ENCODE measurements at places on chromosomes 5 and 9.

- DNase-seq = peak; percentile 2
Measured at GRCh38 chr9:104027295-104027694, 66.8 kb upstream of the SMC2 start.

DNA sequence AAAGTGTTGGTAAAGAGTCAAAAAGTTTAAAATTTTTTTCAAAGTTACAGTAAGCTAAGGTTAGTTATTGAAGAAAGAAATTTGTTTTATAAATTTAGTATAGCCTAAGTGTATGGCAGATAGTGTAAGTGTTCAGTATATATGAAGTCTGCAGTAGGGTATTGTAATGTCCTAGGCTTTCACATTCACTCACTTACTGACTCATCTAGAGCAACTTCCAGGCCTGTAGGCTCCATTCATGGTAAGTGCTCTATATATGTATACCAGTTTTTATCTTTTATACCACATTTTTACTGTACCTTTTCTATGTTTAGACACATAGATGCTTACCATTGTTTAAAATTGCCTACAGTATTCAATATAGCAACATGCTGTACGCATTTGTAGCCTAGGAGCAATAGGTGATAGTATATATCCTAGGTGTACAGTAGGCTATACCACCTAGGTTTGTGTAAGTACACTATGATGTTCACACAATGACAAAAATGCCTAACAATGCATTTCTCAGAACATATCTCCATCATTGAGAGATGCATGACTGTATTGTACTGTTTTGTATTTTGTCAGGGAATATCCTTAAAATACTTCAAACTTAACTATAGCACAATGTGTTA is 38.5 kb downstream of the CYSTM1 start:
- DNase-seq = no peak

DNA sequence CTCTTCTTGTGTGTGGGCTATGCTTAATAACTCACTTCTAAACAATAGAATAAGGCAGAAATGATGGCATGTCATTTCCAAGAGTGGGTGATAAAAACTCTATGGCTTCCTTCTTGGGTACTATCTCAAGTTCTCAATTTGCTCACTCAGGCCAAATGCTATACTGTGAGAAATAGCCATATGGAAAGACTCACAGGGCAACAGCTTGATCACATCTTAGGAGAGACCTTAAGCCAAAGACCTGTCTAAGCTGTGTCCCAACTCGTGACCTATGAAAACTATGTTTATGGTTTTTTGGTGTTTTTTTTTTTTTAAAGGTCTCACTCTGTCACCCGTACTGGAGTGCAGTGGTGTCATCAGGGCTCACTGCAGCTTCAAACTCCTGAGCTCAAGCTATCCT is 2.1 kb upstream of the UIMC1 start:
- no peak for DNase-seq

DNA sequence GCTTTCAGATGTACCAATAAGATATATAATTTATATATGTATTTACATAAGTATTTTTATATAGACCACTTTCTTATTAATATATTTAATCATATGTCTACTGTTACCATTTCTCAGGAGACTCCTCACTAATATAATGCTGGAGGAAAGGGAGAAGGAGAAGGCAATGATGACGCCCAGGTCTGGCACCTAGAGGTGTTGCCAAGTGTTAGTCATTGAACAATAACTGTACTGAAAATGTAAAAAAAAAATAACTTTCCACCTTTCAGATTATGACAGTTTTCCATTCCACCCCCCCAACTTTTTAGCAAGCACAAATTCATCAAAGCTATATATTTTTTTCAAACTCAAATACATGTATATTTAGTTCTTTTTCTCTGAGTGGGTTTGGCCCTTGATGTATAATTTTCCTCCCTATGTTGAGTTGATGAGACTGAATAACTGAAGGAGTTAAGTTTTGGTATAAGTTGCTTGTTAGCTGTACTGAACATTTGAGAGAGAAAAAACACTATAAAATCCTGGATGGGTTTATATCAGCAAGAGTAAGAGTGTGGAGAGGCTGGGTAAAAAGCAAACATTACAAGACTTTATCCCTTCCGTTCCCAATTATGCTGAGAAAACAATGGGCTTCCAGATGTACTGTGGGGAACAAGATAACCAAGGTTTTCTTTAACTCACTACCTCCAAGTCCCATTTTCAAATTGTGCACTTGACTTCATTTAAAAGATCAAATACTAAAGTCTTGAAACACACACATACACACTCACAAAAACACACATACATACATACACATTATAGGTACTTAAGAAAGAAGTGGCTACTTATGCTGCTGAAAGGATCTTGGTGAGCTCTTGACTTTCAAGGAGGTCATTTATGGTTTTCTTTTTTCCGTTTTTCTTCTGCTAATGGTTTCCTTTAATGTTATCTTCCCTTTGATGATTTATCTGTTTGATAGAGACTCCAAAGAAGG is 142.8 kb upstream of the IFNE start:
- DNase-seq = no peak

GRCh38 chr9:101479338-101480030 is 43.9 kb upstream of the ALDOB start:
- peak; percentile 3 for DNase-seq

DNA sequence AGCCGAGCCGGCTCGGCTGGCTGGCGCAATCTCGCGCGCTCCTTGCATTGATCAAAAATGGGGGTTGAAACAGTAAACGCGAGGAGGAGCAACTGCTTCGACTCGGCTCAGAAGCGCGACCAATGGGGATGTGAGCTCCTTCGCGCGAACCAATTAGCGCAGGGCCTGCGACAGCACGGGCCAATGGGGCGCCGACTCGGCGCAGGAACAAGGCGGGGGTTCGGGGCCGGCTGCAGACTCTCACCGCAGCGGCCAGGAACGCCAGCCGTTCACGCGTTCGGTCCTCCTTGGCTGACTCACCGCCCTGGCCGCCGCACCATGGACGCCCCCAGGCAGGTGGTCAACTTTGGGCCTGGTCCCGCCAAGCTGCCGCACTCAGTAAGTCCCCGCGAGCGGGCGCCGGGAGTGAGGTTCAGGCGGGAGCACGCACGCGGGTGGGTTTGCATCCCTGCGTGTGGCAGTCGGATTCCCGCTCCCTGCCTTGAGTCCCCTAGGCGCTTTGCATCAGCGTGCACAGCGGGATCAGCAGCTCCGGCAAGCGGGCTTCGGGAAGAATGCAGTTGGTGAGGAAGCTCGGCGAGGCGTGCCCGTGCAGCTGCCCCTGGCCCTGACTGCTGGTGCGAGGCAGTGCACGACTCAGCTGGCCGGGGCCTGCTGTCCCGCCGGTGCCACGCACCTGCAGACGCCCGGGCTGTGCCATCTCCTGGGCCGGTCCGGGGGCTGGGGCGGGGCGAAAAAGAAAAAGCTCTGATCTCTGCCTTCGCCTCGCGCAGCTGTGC is at the start of gene PSAT1:
PSAT1 (plus strand) TSS at position 233 of the 779 bp plus-strand sequence; CDS start at position 319, 86 bp downstream.
- peak; percentile 97 for DNase-seq

GRCh38 chr5:141560151-141560550 is 58.6 kb downstream of the DIAPH1 start:
- peak; percentile 66 for DNase-seq

DNA sequence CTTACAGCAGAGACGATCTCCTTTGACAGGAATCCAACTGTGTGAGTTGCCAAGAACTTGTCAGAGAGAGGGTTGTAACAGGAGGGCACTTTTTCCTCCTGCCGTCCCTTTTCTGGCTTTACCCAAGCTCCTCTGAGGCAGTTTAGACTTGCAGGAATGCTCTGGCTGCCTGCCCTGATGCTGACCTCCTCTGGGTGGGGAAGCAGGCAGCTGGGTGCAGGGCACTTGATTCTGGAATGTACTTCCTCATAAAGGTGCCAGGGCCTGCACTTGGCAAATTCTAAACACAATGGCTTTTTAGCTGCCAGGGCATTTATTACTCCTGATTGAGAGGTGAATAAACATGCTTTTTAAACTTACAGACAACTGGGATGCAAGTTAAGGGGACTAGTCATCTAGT is 190.4 kb downstream of the EPB41L4A start:
- peak; percentile 72 for DNase-seq

DNA sequence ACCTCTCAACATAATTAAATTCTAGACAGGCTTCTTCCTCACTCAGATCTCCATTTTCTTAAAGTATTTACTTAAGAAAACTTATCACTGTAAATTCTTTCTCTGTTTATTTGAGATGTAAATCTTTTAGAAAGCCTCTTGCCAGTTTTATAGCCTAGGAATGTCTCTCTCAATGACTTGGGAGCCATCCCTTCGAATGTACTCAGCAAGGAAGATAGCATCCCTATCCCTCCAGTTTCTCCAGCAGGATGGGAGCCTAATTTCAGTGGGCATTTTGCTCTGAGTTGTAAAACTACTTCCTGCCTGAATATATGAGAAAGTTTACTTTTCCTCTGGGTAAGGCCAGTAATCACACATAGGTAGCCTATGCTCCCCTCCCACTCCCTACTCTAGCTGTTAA is 558.5 kb upstream of the ARRDC3 start:
- DNase-seq = no peak

- DNase-seq = peak; percentile 63
Measured at GRCh38 chr5:1073239-1074102, 38.4 kb downstream of the SLC12A7 start.

DNA sequence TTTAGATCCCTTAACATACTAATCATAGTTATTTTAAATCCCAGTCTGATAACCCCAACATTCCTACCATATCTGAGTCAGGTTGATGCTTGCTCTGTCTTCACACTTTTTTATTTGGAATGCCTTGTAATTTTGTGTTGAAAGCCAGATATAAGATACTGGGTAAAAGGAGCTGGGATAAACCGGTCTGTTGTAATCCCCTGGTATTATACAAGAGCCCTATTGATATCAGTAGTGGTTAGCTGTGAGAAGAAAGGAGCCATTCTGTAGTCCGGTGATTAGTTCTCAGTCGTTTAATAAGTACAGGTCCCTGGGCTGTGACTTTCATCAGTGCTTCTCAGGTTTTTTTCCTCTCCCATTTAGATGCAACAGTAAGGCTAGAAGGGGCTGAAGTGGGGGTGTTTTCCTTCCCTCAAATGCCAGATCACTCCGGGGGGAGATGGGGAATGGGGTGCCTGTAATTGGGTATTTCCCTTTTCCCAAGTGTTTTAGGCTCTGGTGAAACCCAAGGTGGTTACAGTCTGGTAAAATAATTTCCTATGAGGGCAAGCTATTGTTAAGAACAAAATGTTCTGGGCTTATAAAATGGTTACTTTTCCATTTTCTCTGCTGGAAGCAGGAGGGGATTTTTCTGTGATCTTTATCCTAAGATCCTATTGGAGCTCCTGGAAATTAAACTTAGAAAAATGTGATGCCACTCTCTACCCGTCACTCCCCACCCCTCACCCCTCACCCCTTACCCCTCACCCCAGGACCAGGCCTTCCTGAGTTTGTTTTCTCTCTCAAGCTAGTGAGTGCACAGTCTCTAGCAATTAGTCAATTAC is 72.7 kb downstream of the KCNN2 start:
- no peak for DNase-seq

DNA sequence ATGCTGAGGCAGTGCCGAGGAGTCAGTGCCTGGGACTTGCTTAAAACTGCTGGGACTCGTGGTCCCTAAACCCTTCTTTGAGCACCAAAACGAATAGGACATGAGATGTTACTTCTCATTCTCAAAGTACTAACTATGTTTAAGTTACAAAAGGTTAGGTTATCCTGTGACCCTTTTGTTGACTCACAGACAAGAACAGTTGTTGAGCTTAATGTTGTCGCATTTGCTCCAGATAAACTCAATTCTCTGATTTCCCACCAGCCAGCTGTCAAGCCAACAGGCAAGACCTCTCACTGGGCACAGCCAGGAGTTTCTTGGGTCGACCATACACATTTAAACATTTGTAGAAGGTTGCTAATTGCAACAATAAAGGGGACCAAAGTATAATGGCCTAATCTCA is 249.4 kb downstream of the ADAMTSL1 start:
- DNase-seq = no peak

GRCh38 chr9:123406016-123406415 is 50.0 kb downstream of the CRB2 start:
- DNase-seq = no peak

DNA sequence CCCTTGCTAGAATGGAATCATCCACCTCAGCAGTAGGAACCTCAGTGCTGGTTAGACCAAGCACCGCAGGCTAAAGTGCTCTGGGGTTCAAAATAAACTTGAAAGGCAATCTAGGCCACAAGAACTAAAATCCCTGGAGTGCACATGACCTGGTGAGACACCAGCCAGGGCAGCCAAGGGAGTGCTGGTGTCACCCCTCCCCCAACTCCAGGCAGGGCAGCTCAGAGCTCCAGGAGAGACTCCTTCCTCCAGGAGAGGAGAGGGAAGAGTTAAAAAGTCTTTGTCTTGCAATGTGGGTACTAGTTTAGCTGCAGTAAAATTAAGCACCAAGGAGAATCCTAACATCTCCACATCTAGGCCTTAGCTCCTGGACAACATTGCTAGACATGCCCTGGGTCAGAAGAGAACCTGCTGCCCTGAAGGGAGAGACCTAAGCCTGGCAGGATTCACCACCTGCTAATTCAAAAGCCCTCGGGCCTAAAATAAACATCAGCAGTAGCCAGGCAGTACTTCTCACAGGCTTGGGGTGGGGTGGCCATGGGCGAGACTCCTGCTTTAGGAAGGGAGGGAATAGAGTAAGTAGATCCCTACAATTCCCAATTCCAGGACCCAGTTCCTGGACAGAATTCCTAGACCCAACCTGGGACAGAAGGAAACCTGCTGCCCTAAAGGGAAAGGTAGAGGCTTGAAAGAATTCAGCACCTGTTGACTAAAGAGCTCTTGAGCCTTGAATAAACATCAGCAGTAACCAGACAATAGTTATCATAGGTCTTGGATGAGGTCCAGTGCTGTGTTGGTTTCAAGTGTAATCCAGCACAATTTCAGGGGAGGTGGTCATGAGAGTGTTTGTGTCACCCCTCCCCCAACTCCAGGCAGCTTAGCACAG is 25.8 kb downstream of the UGT3A2 start:
- DNase-seq = peak; percentile 96

DNA sequence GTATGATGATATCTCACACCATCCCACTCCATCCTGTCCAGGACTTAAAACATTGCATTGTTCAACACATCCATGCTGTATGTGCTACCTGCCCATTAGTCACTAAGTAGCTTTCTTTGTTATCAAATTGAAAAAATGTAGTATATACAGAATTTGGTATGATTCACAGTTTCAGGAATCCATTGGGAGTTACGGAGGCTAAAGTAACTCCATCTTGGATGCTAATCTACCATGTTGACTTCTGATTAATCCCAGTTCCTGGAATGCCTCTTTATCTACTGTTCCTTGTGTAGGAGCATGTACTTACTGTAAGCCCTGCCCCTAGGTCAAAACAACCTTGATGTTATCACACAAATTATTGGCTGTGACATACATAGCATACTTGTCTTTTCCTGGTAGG is 38.9 kb upstream of the FOXB2 start:
- no peak for DNase-seq

GRCh38 chr9:23542438-23542837 is 283.6 kb downstream of the ELAVL2 start:
- DNase-seq = no peak

- DNase-seq = no peak
Measured at GRCh38 chr5:62960781-62961180, 382.2 kb downstream of the LRRC70 start.
